CD4-positive, alpha-beta T cell treated with Interleukin-17A for 4 hours (primary cell): ENCODE measurements at places on chromosomes 16 and 17.

GRCh38 chr16:75097941-75098901 is 18.4 kb downstream of the LDHD start:
- peak; percentile 71 for DNase-seq

DNA sequence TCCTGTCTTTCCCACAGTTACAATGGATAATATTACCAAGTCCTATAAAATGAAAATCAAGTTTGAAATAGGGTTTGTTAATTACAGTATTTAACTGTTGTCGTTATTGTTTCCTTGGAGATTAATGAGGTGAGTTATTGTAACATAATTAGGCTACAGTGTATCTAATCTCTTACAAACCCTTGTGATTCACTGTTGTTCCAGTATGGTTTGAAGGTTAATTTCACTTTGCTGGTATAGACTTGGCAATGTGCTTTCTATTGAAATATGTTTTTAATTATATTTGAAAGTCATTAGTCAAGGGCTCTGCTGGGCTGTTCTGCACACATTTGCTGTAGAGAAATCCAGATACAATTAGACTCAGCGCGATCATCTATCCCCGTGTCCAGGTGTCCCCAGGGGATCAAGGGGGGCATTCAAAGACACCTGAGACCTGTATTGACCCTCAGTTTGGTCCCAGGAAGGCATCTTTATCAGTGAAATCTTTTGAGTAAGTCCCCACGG is 624.6 kb upstream of the EEF2KMT start:
- no peak for DNase-seq

- no peak for DNase-seq
Observed at GRCh38 chr17:28544402-28545140, 7.9 kb downstream of the UNC119 start.

GRCh38 chr17:43755389-43755875 is 3.2 kb downstream of the SOST start:
- DNase-seq, result no peak

DNA sequence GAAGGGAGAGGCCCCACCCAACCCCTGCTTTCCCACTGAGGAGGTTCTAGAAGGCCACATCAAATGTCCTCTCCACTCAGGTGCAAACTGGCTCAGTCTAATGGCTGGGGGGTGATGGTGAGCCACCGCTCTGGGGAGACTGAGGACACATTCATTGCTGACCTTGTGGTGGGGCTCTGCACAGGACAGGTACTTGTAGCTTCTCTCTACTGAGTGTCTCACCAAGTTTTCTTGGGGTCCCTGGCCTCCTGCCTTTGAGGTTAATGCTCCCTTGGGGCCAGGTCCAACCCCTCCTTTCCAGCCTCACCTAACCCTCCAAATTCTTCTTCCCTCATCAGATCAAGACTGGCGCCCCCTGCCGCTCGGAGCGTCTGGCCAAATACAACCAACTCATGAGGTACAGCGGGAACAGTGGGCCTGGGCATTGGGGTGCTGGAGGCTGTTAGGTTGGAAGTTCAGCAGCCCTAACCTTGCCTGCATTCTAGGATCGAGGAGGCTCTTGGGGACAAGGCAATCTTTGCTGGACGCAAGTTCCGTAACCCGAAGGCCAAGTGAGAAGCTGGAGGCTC is 5.7 kb downstream of the ENO3 start:
- peak; percentile 76 for DNase-seq

GRCh38 chr16:56617212-56618085 is 8.1 kb upstream of the MT1E start:
- DNase-seq, result peak; percentile 78

- DNase-seq, result no peak
Observed at GRCh38 chr16:72129976-72130656, 36.5 kb downstream of the DHX38 start.

- DNase-seq, result peak; percentile 72
Observed at GRCh38 chr17:59786536-59787319, 79.3 kb downstream of the VMP1 start.

DNA sequence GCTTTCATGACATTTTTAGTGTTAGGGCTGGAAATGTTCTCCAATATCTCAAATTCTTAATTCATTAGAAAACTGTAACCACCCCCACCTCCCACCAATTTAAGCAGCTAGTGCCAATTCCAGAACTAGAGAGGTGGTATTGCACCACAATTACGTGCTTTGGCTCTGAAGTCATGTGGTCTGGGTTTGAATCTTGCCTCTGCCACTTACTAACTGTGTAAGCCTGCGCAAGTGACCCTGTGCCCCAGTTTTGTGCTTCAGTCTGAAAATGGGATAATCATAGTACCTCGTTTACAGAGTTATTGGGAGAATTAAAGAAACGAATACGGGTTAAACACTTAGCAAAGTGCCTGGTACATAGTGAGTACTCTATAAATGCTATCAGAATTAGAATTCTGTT is 14.2 kb upstream of the MPHOSPH6 start:
- no peak for DNase-seq

- no peak for DNase-seq
Observed at GRCh38 chr16:79628988-79629387, 28.5 kb upstream of the MAF start.

- DNase-seq, result no peak
Observed at GRCh38 chr16:17299790-17300189, 171.0 kb downstream of the XYLT1 start.

DNA sequence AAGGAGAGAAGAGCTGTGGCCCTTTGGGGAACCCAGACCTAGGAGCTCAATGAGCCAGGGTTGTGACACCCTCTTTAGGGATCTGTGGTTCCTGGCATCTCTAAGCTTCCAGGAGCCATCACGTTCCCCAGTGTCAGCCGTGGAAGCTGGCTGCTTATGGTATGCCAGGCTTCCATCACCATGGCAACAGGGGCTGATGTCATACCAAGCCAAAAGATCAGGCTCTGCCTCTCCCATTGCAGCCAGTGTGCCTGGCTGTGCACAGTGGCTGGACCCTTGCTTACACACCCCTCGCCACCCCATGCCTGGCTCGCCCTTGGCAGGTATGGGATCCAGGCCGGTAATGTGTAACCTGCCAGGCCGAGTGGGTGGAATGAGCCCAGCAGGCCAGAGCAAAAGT is 91.1 kb downstream of the SSH2 start:
- no peak for DNase-seq

DNA sequence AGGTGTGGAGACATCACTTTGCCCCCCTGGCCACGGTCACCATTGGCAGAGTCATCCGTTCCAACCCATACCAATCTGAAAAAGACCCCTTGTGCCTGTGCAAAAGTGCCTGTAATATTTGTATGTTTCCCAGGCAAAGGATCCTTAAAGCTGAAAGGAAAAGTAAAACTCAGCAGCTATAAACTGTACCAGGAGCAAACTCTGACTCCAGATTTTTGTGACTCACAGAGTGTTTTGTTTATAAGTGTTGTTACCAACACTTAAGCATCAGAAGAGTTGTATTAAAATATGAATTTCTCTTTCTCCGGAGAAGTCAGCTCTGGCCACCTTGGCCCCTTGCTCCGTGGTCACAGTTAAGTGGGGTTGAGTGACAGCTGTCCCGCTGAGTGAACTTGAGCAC is 75.9 kb downstream of the IRX6 start:
- no peak for DNase-seq

DNA sequence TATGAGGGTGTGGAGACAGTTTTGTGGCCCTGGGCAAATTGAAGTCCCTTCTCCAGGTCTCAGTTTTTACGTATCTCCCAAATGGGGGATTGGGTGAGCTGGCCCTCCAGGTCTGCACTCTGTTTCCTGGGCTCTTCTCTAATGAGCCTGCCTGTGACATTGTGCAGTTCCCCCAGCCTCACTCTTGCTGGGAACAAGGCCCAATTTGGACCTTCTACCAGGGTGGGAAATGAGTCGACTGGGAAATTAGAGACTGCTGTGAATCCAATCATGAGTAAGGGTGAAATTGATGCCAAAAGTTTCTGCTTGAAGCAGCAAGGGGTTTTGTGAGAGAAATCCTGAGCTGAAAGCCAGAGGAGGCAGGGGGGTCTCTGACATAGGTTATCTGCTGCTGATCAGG is 71.5 kb upstream of the KSR1 start:
- no peak for DNase-seq

- DNase-seq, result no peak
Observed at GRCh38 chr17:27321372-27321771, 27.5 kb downstream of the WSB1 start.

DNA sequence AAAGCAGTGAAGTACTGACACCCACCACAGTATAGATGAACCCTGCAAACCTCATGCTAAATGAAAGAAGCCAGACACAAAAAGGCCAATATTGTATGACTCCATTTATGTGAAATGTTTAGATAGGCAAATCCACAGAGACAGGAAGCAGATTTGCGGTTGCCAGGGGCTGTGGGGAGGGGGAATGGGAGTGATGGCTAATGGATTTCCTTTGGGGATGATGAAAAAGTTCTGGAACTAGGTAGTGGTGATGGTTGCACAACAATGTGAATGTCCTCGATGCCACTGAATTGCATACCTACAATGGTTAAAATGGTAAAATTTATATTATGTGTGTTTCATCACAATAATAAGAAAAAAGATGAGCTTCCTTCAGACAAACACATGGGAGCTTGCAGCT is 28.4 kb upstream of the WFIKKN2 start:
- DNase-seq, result no peak

DNA sequence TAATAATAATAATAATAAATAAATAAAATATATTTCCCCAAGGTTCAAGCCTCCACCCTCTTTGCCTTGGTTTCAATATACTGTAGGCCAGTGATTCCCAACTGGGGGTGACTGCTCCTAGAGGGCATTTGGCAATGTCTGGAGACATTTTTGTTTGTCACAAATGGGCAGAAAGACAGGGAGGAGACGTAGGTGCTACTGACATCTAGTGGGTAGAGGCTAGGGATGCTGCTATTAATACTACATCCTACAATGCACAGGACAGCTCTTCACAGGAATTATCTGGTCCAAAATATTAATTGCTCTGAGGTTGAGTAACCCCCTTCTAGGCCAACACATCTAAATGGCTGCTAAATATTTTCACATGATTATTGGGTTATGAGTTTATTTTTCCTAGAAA is 12.8 kb upstream of the PRR14 start:
- DNase-seq, result peak; percentile 26

GRCh38 chr16:81593481-81593880 is 148.9 kb downstream of the CMIP start:
- DNase-seq, result no peak

DNA sequence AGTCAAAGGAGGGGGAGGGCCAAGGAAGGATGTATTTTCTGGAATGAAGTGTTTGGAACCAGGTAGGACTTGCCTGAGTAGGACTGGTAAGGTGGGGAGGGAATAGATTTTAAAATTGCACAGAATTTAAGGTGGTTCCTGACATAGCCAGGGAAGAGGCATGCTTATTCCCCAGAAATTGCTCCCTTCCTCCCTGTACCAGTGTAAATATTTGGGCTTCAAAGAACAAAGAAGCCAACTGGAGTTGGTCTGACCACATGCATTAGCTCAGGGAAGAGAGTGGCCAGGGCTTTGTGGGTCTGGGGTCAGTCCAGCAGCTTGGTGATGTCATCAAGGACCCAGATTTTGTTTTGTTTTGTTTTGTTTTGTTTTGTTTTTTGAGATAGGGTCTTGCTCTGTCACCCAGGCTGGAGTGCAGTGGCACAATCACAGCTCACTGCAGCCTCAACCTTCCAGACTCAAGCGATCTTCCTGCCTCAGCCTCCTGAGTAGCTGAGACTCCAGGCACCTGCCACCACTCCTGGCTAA is 9.3 kb upstream of the MRTFB start:
- DNase-seq, result no peak

DNA sequence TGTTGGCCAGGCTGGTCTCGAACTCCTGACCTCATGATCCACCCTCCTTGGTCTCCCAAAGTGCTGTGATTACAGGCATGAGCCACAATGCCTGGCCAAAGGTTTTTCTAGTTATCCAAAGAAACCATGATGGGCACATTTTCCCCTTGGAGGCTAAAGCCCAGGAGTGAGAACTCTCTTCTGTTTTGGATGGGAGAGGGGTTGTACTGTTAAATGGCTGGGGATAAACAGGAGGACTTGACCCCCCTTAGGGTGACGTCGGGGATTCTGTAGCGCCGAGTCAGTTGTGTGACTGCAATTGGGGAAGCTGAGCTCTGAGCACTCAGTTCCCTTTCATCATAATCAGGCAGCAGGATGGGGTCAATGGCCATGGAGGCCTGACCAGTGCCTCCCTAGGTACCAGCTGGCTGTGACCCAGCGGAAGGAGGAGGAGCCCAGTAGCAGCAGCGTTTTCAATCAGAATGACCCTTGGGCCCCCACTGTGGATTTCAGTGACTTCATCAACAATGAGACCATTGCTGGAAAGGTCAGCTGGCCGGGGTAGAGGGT is 4.1 kb downstream of the AOC3 start:
- no peak for DNase-seq

- no peak for DNase-seq
Observed at GRCh38 chr16:85359147-85359822, 247.0 kb upstream of the CIBAR2 start.

- DNase-seq, result peak; percentile 32
Observed at GRCh38 chr17:40417258-40417608, 463 bp downstream of the TOP2A start.

GRCh38 chr17:16943032-16943352 is 28.9 kb downstream of the TNFRSF13B start:
- no peak for DNase-seq

DNA sequence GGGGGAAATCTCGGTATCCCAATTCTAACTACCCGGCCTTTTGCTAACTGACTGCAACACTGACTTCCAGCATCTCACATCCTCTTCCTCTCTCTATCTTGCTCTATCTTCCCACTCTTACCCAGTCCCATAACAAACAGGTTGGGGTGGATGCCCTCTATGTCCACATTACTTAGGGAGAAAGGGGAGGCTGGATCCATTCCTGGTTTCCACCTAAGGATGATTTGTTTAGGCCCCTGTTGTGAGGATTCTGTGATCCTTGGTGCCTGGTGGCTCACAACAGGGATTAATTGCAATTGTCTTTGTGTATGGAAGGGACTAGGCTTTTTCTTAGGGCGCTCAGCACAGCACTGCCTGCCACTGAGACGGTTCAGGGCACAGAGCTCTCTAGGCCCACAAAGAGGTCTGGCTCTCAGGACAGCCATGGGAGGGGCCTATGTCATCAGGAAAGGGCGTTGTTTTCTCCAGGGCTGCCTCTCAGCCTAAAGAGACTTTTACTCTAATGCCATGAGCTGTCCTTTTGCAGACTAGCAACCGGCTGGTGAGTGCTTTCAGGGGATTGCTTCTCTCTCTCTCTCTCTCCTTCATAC is 612.1 kb upstream of the SALL1 start:
- no peak for DNase-seq

DNA sequence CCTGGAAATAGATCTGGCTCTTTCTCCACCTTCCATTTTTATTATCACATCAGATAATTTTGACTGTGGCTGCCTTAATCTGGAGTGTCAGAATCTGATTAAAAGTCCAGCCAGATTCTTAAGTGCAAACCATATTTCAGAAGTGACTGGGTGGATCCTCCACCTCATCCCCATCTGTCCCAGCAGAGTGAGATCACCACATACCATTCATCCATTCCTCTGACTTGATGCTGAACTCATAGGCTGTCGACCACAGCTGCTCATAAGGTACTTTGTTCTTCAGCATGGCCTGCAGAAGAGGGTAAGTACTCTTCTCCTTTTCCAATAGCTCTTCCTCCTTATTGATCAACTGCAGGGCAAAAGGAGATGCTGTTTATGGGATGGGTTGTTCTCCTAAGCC is 53.5 kb downstream of the DNAH3 start:
- DNase-seq, result no peak
